Spleen (tissue), 13 donors: ENCODE measurements at places on chromosomes 11 and 22. TPM values are rescaled to one million over a fixed set of nuclear protein-coding genes. Genes with fewer than 3 reads are reported as not detected.

DNA sequence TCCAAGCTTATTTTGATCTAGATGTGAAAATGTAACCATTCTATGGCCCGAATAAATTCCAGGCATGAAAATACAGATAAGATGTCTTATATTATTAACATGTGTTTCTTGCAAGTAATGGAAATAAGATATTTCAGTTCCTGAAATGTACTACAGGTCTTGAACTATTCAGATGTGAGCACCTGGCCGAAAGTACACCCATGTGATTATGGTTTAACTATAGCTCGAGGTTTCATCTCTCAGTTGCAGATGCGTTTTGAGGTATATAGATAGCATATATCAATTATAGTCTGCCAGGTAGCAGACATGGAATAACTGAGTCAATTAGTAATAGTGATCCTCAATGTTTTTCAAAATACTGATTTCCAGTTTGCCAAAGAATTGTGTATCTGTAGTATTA lies 68.3 kb downstream of the DDIAS start:
- no peak for DNase-seq

The SOX6 gene
- total RNA-seq: 1.9 TPM

The NFRKB gene
- total RNA-seq: 53.2 TPM

The KDM4D gene
- total RNA-seq: 2.2 TPM
